Trophoblast cell (in vitro differentiated cells and primary cell): ENCODE measurements at places on chromosomes 13 and 19.

GRCh38 chr19:329876-330275, 14.7 kb downstream of the MIER2 start:
- DNase-seq = no peak

DNA sequence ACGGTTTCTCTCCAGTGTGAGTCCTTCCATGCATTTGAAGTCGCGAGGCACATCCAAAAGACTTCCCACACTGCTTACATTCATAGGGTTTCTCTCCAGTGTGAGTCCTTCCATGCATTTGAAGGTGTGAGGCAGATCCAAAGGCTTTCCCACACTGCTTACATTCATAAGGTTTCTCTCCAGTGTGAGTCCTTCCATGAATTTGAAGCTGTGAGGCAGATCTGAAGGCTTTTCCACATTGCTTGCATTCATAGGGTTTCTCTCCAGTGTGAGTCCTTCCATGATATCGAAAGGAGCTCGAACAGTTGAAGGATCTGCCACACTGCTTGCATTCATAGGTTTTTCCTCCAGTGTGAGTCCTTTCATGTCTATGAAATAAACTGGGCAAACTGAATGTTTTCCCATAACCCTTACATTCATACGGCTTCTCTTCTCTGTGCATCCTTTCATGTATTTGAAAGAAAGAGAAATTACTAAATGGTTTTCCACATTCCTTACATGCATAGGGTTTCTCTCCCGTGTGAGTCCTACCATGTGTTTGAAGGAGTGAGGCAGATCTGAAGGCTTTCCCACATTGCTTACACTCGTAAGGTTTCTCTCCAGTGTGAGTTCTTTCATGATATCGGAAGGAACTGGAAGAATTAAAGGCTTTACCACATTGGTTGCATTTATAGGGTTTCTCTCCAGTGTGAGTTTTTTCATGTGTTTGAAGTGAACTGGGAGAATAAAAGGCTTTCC, 20.3 kb downstream of the ZNF433 start:
- DNase-seq = no peak

- DNase-seq = no peak
Observed at GRCh38 chr13:44853641-44854040, 135.6 kb downstream of the NUFIP1 start.

DNA sequence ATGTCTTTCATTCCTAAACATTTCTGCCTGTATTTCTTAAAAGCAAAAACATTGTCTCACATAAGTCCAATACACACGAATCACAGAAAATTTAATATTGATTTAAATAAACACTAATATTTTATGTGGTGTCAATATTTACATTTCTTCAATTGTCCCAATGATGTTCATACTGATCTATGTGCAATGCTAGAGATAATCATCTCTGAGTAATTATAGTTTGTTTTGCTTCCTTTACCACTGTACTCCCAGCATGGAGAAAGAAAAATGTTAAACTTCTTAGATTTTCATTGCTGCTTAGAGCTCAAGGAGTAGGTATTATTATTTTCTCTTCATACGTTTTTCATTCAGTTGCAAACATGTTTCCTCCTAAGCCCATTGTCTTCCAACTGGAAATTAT, 434.2 kb upstream of the PRR20A start:
- no peak for DNase-seq

GRCh38 chr19:51779181-51779580, 15.8 kb upstream of the FPR3 start:
- no peak for DNase-seq

GRCh38 chr19:48108997-48109782, 1.4 kb downstream of the PLA2G4C start:
- DNase-seq = no peak
